CD4-positive, alpha-beta T cell treated with Interleukin-12 subunit alpha and Interleukin-12 subunit beta, for 1 hour (primary cell): ENCODE measurements at places on chromosomes 2 and 18.

- peak; percentile 84 for DNase-seq
Observed at GRCh38 chr2:30239308-30239985, 8.1 kb downstream of the LBH start.

- no peak for DNase-seq
Observed at GRCh38 chr18:74768096-74768495, 170.4 kb downstream of the ZNF407 start.

DNA sequence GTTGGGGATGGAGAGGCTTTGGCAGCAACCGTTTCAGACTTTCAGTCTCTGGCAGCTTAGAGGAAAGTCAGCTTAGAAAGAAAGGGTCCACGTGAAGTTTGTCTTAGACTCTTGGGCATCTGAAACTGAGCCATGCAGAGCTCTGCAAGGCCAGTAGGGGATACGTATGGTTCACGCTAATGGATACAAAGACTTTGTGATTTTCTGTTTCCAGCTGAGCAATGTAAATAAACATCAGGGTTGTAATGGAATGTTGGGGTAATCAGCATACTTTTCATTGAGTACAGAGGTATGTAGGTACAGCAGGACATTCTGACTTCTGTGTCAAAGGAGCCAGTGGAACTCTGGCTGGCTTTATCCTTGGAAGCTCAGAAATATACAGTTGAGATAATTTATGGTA is 31.0 kb downstream of the RALB start:
- DNase-seq: no peak

GRCh38 chr18:50190926-50191325 is 4.0 kb downstream of the MYO5B start:
- no peak for DNase-seq

DNA sequence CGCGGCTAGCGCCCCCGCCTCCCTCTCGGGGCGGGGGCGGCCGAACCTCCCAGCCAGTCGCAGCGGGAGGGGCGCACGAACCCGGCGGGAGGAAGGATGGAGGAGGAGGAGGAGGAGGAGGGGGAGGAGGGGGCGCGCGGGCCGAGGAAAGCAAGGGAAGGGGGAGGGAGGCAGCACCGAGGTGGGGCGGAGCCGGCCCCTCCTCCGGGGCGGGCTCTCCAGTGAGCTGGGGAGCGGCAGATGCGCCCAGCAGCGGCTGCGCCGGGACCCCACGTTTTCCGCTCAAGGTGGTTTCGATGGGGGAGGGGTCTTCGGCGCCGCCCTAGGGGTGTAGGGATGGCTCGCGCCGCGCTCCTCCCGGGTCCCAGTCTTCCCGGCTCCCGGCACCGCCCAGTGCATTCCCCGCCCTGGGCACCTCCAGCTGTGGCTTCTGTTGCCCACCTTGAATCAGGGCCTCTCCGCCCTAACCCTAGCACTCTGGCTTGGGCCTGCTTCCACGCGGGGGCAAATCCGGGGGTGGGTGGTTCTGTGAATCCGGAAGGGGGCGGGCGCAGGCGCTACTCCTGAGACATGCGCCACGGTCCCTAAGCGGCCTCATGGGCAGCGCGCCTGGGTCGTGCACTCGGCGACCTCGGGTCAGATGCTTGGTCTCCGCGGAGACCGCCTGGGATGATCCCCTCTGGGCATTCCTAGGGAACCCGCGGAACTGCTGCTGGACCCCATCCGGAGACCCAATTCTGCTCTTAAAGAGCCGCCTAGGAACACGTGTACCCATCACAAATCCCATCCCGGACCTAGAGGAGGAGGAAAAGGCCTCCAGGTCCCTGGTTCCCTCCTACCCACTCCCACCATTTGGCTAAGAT is at the start of gene FBXO41:
Gene FBXO41 (minus strand): TSS at position 183 of the 863 bp plus-strand sequence. CDS start 14,848 bp downstream, outside the sequence.
- peak; percentile 74 for DNase-seq

DNA sequence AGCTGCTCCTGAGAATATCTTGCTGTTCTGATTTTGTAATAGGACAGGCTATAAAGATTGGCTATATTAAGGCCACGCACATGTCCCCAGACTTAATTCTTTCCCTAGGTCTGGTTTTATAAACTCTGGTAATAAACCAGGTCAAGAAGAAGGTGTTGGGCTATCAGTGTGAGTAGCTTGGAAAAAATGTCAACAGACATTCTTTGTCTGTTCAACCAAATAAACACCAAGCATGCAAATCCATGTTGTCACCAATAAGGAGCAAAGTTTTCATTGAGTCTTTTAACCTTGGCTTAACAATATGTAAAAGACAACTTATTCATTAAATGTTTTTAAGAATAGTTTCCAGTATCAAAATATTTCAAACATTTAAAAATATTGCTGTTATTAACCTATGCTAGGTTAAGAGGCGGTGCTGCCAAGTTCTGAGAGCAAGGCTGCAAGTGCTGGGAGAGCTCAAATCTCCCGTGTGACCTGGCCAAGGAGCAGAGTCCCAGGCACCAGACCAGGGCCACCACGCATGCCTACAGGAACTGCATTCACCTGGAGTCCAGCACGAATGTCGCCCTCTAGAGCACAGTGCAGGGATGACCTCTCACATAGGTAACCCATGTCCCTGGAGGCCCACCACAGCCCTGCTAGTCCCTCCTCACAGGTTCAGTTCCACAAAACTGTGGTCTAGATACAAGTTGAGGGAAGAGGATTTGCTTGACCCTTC is 120.5 kb upstream of the POU3F3 start:
- no peak for DNase-seq

GRCh38 chr2:166972418-166972817 is 84.1 kb downstream of the XIRP2 start:
- no peak for DNase-seq

DNA sequence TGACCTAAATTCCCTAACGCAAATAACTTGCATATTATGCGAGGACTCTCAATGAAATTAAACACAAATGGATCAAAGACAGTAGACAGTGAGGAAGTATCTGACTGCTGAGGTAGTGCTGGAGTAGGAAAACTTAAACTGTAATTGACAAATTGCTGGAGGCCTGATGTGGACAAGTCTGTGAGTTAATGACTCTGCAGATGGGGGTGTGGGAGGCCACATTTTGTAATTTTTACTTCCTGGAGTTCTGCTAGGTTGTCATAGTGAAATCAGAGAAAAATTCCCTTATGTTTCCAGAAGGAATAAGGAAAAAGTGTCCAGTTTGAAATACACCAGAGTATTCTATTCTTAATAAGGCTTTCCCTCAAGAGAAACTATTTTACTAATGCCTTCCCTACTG is 333.0 kb upstream of the CNTNAP5 start:
- no peak for DNase-seq

GRCh38 chr2:27822049-27822448 is 50.5 kb downstream of the MRPL33 start:
- no peak for DNase-seq

DNA sequence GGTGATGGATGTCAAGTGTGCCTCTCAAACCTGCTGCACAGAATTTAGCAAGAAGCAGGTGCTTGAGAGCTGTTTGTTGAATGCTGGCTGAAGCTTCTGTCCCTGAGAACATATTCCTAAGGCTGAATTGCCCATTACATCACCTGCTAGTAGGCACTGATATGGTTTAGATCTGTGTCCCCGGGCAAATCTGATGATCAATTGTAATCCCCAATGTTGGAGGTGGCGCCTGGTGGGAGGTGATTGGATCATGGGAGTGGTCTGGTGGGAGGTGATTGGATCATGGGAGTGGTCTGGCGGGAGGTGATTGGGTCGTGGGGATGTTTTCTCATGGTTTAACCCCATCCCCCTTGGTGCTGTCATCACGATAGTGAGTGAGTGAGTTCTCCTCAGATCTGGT is 128.0 kb downstream of the HRH4 start:
- DNase-seq: no peak

GRCh38 chr2:118249531-118249930 is 161.3 kb downstream of the INSIG2 start:
- DNase-seq: no peak

GRCh38 chr2:168804214-168804613 is 1.8 kb downstream of the NOSTRIN start:
- no peak for DNase-seq

DNA sequence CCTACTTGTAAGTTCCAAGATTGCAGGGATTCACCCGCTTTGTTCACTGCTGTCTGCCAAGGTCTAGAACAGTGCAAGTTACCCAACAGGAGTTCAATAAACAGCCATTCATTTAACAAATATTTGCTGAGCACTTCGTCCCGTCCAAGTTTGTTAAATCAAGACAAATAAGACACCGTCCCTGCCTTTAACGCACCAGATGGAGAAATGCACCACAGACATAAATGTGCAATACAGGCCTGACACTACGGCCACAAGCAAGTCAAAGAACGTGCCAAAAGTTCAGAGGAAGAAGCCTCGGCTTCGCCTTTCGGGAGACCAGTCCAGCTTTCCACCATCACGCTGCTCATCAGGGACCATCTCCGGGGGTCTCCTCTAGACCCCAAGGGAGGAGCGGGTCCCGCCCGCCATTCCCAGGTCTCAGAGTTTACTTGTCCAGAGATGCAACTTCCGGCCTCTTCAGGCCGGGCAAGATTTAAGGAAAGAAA is 429 bp downstream of the C2orf76 start:
- DNase-seq: peak; percentile 17

GRCh38 chr2:15302154-15302553 is 259.0 kb downstream of the NBAS start:
- DNase-seq: no peak

GRCh38 chr2:191791953-191792560 is 54.8 kb downstream of the CAVIN2 start:
- DNase-seq: no peak

DNA sequence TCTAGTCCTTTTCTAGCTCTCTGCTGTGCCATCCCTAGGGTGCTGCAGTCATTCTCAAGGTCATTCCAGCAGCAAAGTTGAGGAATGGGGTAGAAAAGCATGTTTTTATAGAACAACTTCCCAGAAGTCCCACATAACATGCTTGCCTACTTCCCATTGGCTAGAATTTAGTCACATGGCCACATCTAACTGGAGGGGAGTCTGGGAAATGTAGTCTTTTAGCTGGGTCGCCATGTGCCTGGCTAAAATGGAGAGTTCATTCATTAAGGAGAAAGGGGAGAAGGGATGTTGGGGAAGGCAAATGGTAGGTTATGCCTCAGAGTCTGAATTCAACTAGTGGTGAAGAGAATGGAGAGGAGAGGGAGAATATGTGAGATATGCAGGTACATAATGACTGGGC is 85.7 kb downstream of the SLC4A3 start:
- peak; percentile 4 for DNase-seq

DNA sequence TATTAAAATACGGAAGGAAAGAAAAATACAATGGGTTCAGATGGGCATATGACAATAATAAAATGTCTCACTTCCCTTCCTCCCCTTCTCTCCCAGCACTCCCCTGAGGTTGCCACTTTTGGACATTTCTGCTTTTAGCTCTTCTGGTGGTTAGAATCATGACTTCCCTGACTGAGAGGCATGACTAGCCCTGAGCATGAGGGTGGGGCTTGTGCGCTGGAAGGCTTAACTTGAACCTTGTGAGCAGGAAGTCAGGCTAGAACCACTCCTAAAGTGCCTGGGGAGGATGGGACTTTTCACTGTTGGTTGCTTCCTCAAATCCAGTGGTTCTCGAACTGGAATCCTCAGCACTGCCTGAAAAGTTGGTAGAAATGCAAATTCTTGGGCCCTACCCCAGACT is 19.7 kb upstream of the ARHGAP25 start:
- peak; percentile 47 for DNase-seq

- DNase-seq: no peak
Observed at GRCh38 chr2:10029875-10030223, 13.5 kb upstream of the KLF11 start.

GRCh38 chr18:31248783-31249521 is 69.0 kb upstream of the DSG1 start:
- no peak for DNase-seq

- no peak for DNase-seq
Observed at GRCh38 chr2:58649756-58650155, 408.6 kb upstream of the FANCL start.

GRCh38 chr2:234161932-234162331 is 111.4 kb downstream of the SPP2 start:
- DNase-seq: no peak

- DNase-seq: no peak
Observed at GRCh38 chr2:151156431-151156830, 105.2 kb downstream of the RBM43 start.

- DNase-seq: no peak
Observed at GRCh38 chr2:138727956-138728355, 52.2 kb downstream of the NXPH2 start.

DNA sequence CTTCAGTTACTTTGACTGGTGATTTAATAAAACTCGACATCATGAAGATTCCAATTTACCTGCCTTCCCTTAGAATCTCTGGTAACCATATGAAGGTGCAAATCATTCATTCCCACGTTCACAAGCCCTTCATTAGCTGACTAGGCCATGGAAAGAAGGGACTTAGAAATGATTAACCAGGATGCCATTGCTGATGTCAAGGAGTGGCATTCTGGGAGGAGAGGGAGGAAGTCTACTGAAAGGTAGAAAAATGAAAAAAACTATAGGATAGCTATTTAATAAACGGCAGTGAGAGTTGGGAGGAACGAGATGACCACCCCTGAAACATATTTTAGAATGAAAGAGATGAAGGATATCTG is 1.4 kb downstream of the ATIC start:
- no peak for DNase-seq

- DNase-seq: no peak
Observed at GRCh38 chr2:226378753-226379705, 420.6 kb downstream of the IRS1 start.

DNA sequence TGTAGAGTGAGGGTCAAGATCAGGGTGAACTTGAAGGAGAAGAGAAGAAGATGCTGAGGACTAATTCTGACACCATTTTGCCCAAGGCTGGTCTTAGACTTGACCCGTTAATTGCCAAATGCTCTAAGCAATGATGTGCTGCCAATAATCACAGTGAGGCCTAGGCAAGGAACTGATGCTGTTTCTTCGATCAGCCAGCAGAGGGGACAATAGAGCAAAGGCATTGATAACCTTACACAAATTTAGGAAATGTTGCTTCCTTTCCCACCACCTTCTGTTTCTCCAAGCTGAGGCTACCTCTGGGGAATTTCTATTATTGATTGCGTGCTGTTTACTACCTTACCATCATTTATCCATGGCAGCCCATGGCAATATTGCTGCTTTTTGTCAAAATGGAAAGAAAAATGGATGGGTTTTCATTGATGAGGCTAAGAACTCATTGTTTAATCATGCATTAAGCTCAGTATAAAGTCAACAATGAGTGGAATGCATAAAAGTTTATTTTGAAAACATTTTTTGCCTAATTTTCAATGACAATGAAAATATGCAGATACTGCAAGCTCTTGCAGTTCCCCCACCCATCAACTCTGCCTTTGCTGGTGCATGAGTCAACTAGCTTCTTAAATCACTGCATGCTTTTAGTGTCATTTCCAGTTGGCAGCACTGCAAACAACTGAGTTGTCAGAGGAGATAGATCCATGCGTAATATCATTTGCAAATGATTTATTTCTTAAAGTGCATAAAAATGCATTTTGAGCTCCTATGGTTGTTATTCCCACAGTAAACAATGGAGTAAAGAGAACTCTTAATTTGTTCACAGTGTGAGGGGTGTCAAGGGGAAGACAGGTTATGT is 116.4 kb upstream of the NYAP2 start:
- DNase-seq: peak; percentile 37

GRCh38 chr2:37706334-37707183 is 35.1 kb upstream of the CDC42EP3 start:
- DNase-seq: no peak
